CMK (cell line): ENCODE measurements at places on chromosomes 12 and 14.

DNA sequence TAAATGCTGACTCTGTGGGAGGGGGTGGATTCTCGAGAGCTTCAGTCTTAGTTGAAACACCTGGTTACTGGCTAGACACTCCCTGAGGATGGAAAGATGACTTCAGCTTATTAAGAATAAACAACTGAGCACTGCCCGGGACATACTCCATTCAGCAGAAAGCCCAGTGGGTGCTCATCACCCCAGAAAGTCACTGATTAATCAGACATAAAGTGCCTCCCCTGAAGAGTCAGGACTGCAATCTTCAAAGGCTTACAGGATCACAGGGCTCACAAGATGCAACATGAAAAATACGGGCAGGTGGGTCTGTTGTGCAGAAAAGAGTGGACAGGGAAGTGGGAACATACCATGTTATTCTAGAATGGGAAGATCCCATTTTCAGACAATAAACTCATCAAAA, 207.0 kb downstream of the CALM1 start:
- no peak for DNase-seq

DNA sequence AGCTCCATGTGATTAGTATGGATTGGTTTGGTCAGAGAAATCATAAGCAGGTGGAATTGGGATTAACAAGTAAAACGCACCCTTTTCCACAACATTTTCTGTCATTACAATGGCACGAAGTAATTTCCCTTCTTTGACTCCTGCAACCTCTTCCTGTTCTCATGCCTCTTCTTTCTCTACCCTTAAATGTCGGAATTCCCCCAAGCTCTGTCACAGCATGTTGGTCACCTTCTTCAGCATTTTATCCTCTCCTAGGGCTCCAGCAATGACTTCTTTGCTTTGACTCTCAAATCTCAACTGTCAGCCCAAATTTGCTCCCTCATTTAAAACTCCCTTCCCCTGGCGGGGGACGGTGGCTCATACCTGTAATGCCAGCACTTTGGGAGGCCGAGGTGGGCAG, 5.3 kb upstream of the GRIP1 start:
- no peak for DNase-seq

DNA sequence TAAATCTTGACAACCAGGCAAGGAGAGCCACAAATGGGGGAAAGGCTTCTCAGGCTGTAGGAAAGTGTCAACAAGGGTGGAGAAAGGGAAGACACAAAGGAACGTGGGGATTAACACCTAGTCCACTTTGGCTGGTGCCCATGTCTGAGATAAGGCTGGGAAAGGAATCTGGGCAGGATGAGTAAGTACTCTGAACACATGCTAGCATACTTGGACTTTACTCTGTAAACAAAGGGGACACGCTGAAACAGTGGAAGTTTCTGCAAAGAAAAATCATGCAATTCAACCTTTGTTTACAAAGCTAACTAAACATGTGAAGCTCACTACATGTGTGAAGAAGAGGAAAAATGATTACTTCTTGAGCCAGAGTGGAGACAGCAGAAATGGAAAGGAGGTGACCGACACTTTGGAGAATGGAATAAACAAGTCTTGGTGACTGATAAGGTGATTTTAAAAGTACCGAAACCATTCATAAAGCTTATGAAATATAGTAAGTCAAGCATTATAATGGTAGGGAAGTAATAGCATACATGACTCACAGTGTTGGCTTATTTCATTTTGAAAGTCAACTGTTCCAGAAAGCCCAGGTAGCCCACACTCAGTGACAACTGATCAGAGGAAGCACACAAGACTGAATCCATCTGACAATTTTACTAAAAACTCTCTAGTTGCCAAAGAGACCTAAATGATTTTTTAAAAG, 13.2 kb downstream of the CPNE8 start:
- no peak for DNase-seq

DNA sequence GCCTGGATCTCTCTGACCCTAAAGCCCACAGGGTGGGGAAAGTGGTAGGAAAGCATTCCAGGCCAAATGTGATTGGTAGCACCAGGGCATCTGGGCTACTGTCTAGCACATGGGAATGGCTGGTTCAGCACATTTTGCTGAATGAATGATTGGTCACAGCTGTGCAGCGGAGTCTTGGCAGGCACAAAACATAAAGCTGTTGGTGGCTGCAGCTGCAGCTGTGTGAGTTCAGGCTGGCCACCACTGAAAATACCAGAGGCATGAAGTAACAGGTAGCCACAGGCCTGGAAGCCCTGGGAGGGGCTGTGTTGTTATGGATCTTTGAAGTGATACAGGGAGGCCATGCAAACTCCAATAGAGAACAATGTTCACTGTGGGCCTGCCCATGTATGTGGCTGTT, 72.7 kb downstream of the MYRFL start:
- DNase-seq: no peak

DNA sequence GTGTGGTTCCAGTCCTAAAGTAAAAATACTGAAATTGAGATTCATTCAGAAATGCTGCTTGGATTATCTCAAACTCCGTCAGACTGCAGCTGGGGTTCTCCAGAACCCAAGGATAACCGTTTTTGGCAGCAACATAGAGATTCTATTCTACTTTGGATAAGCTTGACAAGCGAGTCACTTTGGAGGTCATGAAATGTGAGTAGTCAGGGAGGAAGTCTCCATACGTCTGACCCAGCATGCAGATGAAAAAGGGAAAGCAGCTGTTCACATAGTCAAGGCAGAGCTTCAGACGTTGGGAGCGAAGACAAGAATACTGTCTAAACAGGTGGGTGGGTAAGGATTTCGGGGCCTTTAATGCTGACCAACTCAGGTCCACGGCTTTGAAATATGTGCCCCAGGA, 14.9 kb upstream of the HSP90B1 start:
- DNase-seq: no peak

GRCh38 chr12:111653596-111653995, 32.2 kb downstream of the BRAP start:
- DNase-seq: no peak

DNA sequence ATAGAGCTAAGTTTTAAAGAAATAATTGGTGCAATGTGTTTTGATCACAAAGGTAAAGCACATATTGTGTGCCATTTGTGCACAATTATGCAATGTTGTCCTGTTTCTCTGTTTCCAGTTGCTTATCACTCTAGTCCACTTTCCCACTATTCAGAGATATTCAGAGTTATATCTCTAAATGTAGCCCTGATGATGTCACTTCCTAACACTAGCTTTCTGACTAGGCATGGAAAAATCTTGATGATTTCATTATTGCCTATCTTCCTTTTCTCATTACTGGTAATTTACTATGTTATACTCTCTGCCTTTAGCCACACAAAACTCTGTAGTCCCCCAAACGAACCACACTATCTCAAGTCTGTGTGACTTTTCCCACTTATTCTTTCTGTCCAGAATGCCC, 221.2 kb downstream of the TRHDE start:
- no peak for DNase-seq

DNA sequence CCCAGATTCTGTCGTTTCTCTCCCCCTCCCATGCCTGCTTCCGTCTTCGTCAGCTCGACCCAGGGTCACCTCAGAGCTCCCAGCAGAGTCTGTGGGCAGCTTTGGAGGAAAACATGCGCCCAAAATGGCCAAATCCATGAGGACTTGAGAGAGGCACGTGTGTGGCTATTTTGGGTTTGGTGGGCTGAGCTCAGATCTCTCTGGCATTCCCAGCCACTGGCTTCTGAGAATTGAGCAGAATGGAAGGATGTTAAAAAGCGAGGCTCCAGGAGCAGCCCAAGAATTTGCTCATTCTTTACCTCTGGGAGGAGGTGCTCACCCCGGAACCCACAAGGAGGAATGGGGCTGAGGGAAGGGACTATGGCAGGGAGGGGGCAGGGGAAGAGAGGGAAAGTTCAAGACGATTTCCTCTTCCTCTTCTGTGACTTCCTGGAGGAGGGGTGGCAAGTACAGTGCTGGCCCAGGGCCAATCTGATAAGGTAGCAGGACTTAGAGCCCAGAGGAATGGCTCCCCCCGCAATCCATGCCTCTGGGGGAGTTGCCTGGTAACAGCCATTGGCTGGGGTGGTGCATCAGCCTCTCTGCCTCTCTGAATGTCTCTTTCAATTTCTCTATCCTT, 20.1 kb downstream of the TSPAN9 start:
- DNase-seq: peak; percentile 99

DNA sequence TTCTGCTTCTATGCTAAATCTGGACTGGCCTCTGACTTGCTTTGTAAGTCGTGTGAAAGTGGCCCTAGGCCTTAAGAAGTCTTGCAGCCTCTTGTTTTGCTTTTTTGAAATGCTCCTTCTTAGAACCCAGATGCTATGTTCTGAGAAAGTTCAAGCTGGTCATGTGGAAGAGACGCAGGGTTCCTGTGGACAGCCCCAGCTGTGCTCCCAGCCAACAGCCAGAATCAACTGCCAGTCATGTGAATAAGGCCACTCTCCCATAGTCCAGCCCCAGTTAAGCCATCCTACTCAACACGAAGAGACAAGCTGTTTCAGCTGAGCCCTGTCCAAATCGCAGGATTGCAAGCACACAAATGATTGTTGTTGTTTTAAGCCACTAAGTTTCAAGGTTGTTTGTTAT, 37.3 kb upstream of the TBPL2 start:
- no peak for DNase-seq

GRCh38 chr14:43540948-43541347, 966.1 kb downstream of the FSCB start:
- DNase-seq: no peak

DNA sequence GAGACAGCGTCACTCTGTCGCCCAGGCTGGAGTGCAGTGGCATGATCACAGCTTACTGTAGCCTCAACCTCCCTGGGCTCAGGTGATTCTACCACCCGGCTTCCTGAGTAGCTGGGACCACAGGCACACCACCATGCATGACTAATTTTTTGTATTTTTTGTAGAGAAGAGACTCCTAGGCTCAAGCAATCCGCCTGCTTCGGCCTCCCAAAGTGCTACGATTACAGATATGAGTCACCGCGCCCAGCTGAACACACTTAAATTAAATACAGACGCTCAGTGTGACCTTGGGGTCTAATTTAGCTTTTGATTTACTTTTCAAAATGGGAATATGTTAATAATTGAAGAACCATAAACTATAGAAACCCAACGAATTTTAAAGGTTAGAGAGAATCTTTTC, 77.2 kb downstream of the C2CD5 start:
- DNase-seq: no peak

- no peak for DNase-seq
Measured at GRCh38 chr14:104528496-104528895, 51.1 kb upstream of the C14orf180 start.

GRCh38 chr12:49348781-49349180, 2.1 kb downstream of the DNAJC22 start:
- no peak for DNase-seq

GRCh38 chr12:54870617-54871016, 16.3 kb downstream of the MUCL1 start:
- no peak for DNase-seq

- no peak for DNase-seq
Measured at GRCh38 chr12:66304296-66304900, 2.1 kb downstream of the HELB start.

DNA sequence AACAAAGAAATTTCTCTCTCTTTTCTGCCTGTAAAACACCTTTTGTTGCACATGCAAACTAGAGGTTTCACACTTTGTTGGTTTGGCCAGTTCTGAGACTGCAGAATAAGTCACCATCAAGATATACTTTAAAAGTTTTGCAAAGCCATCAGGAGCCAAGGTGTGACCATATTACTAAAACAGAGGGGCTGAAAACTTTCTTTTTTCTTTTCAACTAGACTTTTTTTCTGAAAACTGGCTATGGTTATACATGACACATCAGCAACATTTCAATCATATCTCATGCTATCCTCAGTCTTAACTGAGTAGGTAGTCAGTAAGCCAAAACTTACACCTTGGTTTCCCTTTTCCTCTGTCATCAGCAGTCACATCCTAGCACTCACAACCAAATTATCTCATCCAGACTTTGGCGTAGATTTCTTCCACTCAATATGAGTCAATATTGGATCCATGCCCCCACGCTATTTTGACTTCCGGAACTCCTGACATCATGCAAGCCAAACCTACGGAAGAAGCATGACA, 4.1 kb upstream of the IFNG start:
- no peak for DNase-seq

GRCh38 chr12:21852251-21852650, 77.7 kb upstream of the KCNJ8 start:
- DNase-seq: no peak

DNA sequence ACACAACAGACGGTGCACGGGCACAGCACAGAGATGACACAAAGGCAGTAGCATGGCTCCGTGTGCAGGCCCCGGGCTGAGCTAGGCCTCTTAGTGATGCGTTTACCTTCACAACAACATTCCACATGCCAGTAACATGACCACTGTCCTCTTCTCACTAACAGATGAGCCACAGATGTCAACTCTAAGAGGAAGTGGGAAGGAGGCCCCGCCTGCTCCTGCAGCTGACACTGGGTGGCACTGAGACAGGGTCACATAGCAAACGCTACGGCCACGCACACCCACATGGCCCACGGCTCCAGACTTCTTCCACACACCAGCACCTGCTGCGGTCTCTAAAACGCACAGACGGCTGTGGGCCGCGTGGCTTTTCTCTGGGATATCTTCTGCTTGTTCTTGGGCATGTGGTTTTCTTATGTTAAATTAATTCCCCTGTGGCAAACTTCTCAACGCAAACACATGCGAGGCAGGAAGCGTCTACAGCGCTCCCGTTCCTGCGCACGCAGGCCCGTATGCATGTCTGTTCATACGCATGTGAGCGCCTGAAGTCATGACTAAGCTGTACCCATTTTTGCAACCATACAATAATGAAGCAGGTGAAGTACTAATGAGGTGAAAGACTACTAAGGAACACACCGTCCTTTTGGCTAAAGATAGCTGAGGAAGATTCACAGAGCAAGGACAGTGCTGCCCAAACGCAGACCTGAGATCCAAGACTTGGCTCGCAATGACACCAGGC, 26.8 kb downstream of the AMN start:
- peak; percentile 27 for DNase-seq

DNA sequence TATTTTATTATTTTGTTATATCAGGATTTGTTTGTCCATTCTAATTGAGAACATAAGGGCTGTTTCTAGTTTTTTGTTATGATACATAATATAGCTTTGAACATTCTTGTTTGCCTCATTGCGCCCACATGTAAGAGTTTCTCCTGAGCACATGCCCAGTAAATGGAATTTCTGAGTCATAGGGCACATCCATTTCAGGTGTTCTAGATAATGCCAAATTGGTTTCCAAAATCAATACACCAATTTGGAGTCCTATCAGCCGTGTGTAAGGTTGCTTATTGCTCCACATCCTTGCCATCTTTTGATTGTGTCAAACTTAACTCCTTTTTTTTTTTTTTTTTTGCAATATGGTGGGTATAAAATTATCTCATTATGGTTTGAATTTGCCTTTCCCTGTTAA, 97.9 kb upstream of the RESF1 start:
- no peak for DNase-seq

DNA sequence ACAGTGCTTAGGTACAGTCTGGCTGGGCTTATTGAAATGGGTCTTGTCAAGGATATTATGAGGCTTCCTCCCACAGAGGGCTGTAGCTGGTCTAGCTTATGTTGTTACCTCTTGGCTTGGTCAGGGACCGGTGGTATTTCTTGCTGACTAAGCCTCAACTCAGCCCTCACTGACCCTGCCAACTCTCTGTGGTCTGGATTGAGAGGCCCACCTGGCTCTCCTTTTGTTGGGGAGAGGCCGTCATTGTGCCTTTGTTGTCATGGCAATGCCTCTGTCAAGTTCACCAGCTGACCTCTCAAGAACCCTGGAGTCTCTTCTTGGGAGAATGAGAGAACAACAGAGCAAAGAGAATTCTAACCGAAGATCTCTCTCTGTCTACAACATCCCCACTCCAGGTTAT, 245.6 kb upstream of the NPAS3 start:
- DNase-seq: no peak
